ENCODE measurements at places on chromosomes 3 and 15.

- no peak for DNase-seq
Observed at GRCh38 chr3:32459450-32459849, 43.2 kb downstream of the CMTM6 start.

- DNase-seq: no peak
Observed at GRCh38 chr3:32432711-32433530, 41.3 kb downstream of the CMTM7 start.

- no peak for DNase-seq
Observed at GRCh38 chr15:30985081-30985531, 6.3 kb downstream of the MTMR10 start.

DNA sequence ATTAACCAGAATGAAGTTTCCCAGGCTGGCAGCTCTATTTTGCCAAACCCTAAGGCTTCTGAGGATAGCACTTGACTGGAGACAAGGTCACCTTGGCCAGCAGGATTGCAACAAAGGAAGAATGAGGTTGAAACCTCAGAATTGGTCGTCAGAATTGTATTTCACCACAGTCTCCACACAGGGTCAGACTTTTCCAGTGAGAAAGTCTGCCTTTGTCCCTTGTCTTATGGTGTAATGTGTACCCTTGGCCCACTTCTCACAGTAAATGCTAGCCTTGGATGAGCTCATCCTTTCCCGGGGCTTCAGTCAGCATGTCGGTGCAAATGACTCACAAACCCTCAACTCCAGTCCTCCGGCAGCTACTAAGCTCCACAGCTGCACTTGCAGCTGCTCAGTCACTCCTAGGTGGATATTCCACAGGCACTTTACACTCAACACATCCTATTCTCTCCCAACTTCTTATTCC lies 19.7 kb downstream of the SSR3 start:
- no peak for DNase-seq

DNA sequence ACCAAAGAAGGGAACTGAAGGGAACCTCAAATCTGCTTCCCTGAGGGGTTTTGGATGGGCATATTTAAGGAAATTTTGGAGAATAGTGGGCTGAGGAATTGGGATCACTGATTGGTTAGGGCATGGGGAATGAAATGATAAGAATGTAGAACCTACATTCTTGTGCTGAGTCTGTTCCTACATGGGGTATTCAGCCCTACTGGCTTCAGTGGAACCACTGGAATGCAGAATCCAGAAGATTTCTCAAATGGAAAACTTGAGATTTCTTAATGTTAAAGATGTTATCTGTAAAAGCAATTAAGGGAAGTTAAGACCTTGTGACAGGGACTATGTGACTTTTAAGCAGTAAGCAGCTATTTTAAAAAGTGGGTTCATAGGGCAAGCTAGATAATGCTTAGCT lies 1062.4 kb downstream of the AGBL1 start:
- DNase-seq: no peak

DNA sequence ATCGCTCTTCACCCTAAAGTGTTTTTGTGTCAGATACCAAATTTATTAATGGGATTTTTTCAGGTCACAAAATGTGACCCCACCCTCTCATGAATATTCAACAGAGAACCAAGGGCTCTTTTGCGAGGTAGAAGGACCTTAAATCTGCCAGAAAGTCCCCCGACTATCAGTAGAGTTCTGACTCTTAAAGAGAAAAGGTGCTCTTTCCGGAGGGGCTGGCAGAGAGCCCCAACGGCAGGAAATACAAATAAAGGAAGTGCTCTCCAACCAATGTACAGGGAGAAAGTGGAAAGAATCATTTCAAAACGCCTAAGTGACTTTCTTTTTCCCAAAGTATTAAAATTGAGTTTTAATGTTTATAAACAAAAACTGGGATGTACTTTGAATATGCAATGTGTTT lies 517.2 kb downstream of the FOXP1 start:
- no peak for DNase-seq

- DNase-seq: no peak
Observed at GRCh38 chr3:186815435-186815834, 9.2 kb upstream of the RFC4 start.
